ENCODE measurements at places on chromosomes 1 and 21.
A peak's percentile ranks its signal among the peaks of the same experiment; 100 is the strongest.

- no peak for DNase-seq
These were observed 113.9 kb downstream of the ATP5PO start for GRCh38 chr21:33801424-33802405.

- DNase-seq, result no peak
These were observed 2.2 kb upstream of the CRABP2 start for GRCh38 chr1:156707417-156708217.

DNA sequence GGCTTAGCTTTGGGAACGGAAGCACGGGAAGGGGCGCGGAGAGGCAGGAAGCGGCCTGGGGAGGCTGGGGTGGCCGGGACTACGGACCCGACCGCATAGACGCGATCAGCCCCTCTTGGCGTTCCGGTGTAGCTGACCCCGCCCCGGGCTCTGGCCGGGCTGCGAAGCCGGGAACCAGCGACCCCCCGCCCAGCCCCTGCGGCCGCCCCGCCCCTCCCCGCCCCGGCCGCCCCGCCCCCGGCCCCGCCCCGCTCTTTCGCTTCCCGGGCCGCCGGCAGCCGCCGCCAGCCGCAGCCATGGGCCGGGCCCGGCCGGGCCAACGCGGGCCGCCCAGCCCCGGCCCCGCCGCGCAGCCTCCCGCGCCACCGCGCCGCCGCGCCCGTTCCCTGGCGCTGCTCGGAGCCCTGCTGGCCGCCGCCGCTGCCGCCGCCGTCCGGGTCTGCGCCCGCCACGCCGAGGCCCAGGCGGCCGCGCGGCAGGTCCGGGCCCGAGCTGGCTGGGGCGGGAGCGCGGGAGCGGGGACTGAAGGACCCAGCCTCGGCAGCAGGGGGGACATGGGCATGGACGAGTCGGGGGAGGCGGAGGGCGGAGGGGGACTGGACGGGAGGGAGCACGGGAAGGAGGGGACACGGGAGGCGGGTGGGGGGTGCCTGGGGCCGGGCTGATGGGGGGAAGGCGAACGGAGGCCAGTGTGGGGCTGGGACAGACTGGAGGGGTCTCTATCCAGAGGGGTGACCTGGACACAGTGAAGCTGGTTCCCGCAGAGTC lies at the start of gene SELENON:
SELENON (plus strand) TSS at position 259 of the 768 bp plus-strand sequence; CDS start at position 297, 38 bp downstream.
- DNase-seq, result peak; percentile 48

GRCh38 chr1:67058242-67058641 lies 4.3 kb upstream of the SLC35D1 start:
- DNase-seq, result no peak

DNA sequence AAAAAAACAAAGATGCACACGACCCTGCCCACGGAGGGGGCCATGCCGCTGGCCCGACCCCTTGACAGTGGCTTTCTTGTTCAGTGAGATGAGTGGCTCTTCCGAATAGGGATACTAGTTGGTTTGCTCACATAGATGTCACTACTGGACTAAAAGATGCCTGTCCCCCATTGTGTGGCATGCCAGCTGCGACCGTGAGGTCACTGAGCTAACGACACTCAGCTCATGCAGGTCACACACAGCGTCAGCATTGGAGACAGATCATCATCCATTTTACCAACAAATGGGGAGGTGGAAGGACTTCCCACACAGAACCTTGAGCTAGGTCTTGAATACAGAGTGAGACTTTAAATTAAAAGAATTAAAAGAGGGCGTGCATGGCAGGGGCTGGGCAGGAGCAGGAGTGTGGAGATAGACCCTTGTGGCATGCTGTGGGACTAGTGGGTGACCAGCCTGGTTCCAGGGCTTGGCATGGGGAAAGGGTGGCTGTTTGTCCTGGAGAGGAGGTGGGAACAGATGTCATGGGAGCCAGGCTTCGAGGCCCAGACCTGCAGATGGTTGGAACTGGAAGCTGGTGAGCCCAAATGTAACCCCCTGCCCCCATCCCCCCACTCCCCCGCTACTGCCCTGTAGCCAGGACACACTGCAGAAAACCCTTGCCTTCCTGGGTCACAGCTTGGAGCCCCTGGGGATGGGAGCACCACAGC lies 12.4 kb downstream of the SLC1A7 start:
- no peak for DNase-seq

DNA sequence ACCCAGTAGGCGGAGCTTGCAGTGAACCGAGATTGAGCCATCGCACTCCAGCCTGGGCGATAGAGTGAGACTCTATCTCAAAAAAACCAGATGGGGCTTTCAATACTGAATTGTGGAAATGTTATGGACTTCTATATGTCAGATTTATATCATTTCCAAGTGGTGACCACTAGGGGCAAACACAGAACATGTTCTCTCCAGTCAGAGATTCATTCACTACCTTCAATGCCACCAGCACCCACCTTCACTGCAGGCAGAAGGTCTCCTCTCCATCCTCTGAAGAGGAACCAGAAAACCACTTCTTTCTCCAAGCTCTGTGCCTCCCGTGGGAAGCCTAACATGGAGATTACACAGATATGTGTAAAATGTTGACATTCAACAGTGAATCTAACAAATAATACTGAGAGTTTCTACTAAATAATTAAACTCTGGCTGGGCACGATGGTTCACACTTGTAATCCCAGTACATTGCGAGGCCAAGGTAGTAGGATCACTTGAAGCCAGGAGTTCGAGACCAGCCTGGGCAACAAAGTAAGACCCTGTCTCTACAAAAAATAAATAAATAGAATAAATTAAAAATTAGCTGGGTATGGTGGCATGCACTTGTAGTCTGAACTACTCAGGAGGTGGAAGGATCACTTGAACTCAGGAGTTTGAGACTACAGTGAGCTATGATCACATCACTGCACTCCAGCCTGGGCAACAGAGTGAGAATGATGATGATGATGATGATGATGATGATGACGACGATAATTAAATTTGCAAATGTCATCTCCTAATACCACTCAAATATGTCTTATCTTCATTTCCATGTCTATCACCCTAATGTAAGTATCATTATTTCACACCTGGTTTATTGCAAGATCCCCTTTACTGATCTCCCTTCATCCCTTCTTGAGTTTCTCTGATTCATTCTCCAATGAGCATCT lies 151.1 kb downstream of the ZNF281 start:
- peak; percentile 24 for DNase-seq

DNA sequence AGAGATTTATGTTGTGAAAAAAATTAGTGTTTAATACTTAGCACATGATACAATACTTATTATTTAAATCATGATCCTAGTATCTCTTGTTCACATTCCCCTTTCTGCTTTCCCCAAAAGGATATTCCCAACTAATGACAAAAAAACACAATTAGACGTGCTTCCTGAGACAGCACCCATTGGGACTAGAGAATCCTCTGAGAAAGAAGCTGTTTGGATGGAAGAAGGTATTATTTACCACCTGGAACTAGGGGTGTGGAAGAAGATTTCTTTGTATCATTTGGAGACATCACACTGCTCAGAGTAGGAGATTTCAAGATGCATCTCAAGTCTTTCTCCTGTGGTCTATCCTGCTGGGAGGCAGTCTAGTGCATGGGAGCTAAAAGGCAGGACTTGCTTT lies at the start of gene OR10Z1:
OR10Z1 (plus strand) TSS at position 301 of the 400 bp plus-strand sequence. CDS start 1,171 bp downstream, outside the sequence.
- DNase-seq, result no peak

DNA sequence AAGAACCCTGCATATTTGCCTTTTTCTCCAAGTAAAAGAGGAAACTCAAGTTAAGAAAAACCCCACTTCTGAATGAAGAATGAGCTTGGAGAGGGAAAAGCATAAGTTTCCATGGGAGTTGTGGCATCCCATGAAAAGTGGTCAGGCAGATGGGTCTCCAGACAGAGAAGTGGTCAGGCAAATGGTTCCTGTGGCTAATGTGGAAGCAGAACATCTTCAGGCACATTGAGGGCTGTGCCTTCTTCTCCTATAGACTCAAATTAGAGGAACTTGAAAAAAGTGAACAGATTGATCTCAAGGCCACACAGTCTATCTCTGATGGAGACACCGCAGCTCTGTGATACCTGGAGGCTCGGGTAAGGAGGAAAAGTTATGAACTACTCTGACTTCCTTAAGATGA lies 55.7 kb upstream of the KIRREL1 start:
- no peak for DNase-seq

DNA sequence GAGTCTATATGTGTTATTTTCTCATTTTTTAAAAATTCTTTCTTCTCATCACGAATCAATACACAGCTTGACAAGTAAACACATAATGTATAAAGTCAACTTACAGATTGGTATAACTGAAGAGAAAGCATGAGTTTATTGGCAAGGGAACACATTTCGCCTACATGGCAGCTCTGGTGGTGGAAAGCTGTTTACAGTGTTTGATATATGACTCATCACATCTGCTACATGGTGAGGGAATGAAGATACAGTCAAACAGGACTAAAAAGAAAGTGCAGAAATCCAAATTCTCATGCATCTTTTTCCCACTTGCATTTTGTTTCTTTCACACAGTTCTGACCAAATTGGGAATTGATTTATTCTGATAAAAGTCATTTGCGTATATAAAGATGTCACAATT lies 122.2 kb upstream of the ADGRL4 start:
- no peak for DNase-seq

DNA sequence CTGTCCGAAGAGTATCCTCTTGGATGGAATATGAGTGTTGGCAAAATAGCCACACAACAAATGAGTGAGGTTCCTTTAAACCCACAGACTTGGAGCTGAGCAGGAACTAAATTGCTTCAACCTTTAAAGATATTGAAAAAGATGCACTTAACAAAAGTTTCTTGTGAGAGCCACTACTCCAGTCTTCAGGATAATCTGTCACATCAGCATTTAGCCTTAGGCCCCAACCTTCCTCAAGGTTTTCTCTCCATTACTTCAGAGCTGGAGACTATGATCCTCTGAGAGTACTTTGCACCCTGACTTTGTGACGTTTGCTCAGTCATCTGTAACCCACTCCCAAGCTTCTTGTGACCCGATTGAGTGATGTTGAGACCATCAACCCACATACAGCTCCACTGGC lies 212.8 kb downstream of the LRRC40 start:
- no peak for DNase-seq

DNA sequence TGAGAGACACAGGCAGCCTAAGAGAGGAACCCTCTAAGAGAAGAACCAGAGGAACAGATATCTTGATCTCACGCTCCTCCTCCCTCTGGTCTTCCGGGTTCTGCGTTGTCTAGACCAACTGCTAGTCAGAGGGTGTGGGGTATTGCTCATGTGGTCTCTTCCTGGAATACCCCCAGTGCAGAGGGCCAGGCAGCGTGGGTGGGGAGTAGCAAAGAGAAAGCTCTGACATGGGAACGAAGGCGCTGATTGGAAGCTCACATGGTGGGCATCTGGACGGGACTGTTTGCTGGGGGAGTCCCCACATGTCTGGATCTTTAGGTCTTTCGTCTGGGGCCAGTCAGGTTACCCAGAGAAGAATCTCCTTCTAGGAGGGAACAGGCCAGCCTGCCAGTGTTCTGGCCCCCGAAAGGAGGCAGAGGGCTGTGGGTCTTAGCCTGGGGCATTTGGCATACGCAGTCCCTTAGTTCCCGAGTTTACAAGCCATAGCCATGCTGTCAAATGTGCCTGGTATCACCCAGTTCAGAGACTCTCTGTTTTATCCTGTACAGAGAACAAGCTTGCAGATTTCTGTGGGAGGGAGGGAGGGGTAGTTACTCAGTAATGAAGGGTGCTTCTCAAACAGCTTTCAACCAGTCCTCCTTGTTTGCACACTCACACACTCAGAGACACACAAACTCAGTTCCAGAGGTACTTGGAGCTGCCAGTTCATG lies 18.3 kb upstream of the IL6R start:
- peak; percentile 80 for DNase-seq

GRCh38 chr1:88529581-88529980 lies 154.5 kb upstream of the PKN2 start:
- no peak for DNase-seq

Measured in CD4-positive, alpha-beta T cell treated with Interleukin-12 subunit alpha and Interleukin-12 subunit beta, for 1 hour (primary cell).